Endodermal cell (in vitro differentiated cells): ENCODE measurements at places on chromosomes 4 and X.

DNA sequence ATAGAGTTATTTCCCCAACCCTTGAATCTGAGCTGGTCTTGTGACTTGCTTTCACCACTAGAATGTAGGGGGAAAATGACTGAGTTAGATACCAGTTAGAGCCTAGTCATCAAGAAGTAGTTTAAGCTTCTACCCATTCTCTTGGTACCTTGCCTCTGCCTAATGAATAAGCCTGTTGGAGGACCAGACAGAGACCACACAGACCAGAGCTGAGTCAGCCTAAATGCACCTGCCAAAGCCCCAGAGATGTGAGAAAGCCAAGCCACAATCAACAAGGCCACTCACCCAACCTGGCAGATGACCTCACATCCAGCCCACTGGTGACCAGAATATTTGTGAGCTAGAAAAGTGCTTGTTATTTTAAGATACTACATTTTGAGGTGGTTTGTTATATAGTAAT, 85.2 kb upstream of the DCLK2 start:
- no peak for DNase-seq

GRCh38 chr4:108738003-108738706, 24.7 kb downstream of the ETNPPL start:
- DNase-seq = no peak

GRCh38 chrX:12999422-12999821, 24.5 kb downstream of the TMSB4X start:
- no peak for DNase-seq

- no peak for DNase-seq
These were observed 50.8 kb downstream of the WDR19 start for GRCh38 chr4:39233114-39233513.

DNA sequence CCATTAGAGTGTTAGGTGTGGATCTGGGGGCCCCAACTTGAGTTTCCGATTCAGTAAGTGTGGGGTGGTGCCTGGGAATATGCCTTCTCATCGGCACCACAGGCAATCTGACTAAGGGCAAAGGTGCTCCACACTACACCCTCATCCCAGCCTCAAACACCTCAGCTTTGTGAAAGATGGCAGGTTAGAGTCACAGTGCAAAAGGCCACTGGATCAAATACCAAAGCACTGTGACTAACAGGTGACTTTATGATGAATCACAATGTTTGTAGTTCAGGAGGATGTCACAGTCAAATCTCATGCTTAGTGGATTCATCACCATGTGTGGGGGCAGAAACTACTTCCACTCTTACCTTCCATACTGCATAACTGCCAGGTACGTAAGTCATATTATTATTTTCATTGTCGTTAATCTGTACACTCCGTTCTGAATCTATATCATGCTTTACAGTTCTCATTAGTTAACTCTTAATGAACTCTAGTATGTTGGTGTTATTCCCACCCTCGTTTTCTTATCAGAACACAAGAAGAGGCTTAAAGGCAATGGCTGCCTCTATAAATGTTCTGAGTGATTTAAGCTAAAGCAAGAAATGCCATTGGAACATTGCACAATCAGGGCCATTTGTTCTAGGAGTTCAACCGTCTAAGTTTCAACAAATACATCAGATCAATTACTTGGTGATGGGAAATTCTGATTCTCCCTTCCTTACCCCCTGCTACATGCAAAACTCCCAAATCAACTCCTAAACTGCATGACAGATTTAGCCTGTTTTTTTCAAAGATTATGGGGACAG, 50.2 kb downstream of the PRKG2 start:
- DNase-seq = no peak

- no peak for DNase-seq
These were observed 727.6 kb upstream of the MAGEB2 start for GRCh38 chrX:29487714-29488113.

DNA sequence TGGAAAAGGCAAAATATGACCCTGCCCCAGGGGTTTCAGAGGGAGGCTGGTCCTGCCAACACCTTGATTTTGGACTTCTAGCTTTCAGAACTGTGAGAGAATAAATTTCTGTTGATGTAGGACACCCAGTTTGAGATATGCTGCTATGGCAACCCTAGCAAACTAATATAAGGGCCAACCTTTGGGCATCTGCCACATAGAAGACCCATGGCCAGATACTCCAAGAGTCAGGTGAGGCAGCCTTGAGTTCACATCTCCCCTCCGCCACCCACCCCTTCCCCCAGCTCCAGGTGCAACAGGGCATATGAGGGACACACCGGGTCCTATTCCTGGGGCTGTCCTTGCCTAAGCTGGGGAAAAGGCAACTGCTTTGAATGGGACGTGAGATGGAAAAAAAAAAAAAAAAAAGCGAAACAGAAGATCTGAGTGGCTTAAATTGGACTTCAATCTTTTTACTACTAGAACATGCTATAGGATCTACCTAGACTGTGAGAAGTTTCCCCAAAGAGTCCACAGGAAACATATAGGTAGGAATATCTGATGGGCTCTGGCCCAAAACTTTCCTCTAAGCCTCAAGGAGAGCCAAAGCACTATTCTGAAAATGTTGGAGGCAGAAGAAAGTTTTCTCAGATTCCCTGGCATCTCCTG, 56.5 kb upstream of the PROM1 start:
- peak; percentile 3 for DNase-seq

- DNase-seq = no peak
These were observed 11.4 kb downstream of the FTSJ1 start for GRCh38 chrX:48487362-48487798.

- DNase-seq = no peak
These were observed 99.3 kb upstream of the EGFL6 start for GRCh38 chrX:13469963-13470684.

GRCh38 chr4:94453391-94453963, 1.7 kb downstream of the PDLIM5 start:
- no peak for DNase-seq

GRCh38 chr4:18626366-18626765, 604.8 kb upstream of the LCORL start:
- no peak for DNase-seq

DNA sequence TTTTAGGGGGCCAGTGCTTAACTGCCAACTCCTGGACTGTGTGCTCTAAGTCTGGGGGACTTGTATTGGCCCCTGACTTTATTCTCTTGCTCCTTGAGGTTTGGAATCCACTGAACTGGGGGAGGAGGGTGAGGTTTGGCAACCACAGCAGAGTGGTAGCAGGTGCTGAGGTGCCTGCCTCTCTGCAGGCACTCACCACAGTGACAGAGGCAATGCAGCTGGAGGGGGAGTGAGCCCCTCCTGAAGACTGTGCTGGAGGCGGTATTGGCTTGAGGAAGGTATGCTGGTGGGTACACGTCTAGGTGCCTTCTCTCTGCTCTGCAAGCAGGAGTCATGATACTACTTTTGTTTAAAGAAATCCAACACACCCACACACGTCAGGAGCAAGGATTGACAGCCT, 24.6 kb downstream of the CFAP299 start:
- no peak for DNase-seq

DNA sequence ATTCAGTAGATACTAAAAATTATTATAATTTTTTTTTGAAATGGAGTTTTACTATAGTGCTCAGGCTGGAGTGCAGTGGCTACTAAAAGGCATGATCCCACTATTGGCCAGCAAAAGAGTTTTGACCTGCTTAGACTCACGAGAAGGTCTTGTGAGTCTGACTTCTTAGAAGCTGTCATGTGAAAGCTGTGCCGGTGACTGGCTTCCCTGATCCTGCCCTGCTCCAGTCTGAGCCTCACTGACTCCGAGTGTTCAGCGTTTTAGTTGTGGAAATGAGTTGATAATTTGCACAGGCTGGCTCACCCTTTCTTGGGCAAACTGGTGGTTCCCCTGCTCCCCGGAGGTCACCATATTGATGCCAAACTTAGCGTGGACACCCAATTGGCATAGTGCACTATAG, 16.4 kb upstream of the CXCL8 start:
- no peak for DNase-seq

- no peak for DNase-seq
These were observed 904.9 kb upstream of the AGA start for GRCh38 chr4:178347111-178347510.

GRCh38 chrX:118448273-118448783, 47.3 kb upstream of the DOCK11 start:
- DNase-seq = no peak

DNA sequence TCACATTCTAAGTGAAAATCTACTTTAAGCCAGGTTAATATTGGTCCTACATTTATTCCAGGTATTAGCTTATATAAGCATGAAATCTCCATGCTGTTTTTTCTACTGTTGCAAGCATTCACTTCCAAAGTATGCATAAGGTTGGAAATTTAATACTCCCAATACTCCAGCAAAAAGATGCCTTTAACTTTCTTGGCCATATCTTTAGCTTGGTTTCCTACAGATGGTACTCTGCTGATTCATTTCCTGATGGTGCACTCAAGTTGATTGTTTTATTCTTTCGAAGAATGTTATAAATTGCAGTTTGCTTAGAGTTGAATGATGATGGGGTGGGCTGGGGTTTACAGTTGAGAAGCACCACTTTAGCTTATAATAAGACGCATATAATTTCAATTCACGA, 330.2 kb downstream of the PTTG2 start:
- no peak for DNase-seq
